ENCODE measurements at places on chromosomes 5 and 9.

GRCh38 chr5:92455011-92455410 is 1071.9 kb upstream of the ARRDC3 start:
- DNase-seq = no peak

- DNase-seq = no peak
These were observed 225.9 kb downstream of the PIK3R1 start for GRCh38 chr5:68441309-68442073.

- DNase-seq = no peak
These were observed 32.8 kb upstream of the TNIP1 start for GRCh38 chr5:151113651-151114050.

- DNase-seq = no peak
These were observed 112.2 kb upstream of the ZNF608 start for GRCh38 chr5:124858612-124859011.

DNA sequence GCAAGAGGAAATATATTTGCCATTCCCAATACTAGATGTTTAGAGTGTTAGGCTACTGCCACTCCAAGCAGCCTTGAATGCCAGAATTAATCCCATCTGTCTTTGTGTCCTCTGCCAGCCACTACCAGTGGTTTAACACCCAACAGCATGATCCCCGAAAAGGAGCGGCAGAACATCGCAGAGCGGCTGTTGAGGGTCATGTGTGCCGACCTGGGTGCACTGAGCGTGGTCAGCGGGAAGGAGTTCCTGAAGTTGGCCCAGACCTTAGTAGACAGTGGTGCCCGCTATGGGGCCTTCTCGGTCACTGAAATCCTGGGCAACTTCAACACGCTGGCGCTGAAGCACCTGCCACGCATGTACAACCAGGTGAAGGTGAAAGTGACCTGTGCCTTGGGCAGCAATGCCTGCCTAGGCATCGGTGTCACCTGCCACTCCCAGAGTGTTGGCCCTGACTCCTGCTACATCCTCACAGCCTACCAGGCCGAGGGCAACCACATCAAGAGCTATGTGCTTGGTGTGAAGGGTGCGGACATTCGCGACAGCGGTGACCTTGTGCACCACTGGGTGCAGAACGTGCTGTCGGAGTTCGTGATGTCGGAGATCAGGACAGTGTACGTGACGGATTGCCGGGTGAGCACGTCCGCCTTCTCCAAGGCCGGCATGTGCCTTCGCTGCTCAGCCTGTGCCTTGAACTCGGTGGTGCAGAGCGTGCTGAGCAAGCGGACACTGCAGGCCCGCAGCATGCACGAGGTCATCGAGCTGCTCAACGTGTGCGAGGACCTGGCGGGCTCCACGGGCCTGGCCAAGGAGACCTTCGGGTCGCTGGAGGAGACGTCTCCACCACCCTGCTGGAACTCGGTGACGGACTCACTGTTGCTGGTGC is 29.3 kb downstream of the AMBP start:
- no peak for DNase-seq

DNA sequence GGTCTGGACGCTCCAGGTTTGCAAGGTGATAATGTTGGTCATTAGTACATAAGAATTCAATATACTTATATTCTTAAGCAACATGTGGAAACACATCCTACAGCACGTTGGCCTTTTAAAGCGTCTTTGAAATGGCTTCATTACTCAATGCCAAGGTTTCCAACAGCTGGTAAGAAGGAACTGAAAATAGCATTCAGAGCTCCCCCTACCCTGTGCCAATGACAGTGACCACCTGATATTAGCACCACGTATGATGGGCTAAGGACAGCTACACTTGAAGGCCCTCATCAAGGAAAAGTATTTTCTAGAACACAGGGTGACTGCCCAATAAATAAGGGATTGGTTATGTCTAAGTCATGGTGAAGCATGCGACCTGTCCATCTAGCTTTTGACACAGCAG is 9.9 kb downstream of the ZNF622 start:
- DNase-seq = no peak

Measured in cortex of kidney (tissue), 1 donor.